T-helper 17 cell (primary cell): ENCODE measurements at places on chromosomes 2 and 18.

- no peaks in the 10 kb centered on the region for H3K36me3 ChIP-seq
- H3K4me1 ChIP-seq = no peaks in the 10 kb centered on the region
- no peak overlapping the region for H3K4me3 ChIP-seq
- peaks cover 60% of the 10 kb centered on the region for H3K27me3 ChIP-seq
- no peak overlapping the region for H3K27ac ChIP-seq
- DNase-seq = no peak
These were observed 121.3 kb downstream of the MTX2 start for GRCh38 chr2:176390276-176391147.

DNA sequence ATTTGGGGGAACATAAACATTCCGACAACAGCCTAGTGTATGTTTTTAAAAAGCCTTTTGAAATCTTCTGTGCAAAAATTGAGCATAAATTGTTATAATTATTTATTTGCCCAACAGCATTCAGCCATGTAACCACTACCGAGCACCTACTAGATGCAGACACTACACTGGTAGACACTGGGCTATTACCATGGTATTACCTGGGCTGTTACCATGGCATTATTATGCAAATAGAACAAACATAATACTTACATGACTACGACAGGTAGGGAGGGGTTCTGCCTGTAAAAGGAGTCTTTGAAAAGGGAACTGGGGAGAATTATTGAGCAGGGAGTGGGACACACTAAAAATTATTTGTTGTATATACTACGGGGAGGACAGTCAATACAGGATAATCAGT is 116.4 kb downstream of the MREG start:
- DNase-seq = no peak
- no peak overlapping the region for H3K27ac ChIP-seq
- H3K4me3 ChIP-seq = no peak overlapping the region
- H3K4me1 ChIP-seq = peaks cover 6% of the 10 kb centered on the region
- H3K36me3 ChIP-seq = no peaks in the 10 kb centered on the region

DNA sequence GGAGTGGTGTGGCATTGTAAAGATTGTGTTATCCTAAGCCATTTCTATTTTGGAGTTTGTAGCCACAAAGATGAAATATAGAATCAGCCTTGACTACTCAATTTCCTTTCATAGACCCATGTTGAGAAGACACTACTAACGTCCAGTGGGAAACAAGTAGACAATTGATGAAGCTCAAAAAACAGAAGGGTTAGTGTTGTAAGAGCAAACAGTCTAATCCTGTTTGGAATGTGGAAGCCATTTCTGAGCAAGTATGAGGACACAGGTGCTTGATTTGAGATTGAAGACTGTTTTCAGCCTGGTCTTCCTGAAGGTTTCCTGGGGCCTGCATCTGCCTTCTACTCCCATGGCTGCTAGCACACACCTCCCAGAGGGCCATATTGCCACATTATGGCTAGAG is 29.1 kb downstream of the B3GNT2 start:
- peaks cover 5% of the 10 kb centered on the region for H3K36me3 ChIP-seq
- H3K4me1 ChIP-seq = peaks cover 31% of the 10 kb centered on the region
- no peak for DNase-seq

GRCh38 chr2:26535663-26536275 is 57.8 kb upstream of the OTOF start:
- no peaks in the 10 kb centered on the region for H3K36me3 ChIP-seq
- H3K4me1 ChIP-seq = no peaks in the 10 kb centered on the region
- peaks cover 18% of the 10 kb centered on the region for H3K27me3 ChIP-seq

DNA sequence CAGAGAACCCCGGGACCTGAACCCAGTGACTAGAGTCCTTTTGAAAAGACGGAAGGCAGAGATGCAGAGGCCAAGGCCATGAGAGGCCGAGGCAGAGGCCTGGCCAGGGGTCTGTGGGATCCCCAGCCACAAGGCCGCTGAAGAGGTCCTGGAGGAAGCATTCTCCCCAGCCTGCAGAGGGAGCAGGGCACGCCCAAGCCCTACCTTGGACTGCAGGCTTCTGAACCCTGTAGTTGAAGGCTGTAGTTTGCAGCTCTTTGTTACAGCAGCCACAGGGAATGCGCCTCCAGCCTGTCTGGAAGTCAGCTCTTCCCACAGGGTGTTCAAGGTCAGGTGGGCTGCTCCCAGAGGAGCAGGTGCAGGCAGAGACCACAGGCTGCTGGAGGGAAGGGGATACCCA is 22.1 kb upstream of the PXDN start:
- H3K27ac ChIP-seq = no peak overlapping the region
- H3K4me3 ChIP-seq = no peak overlapping the region
- H3K36me3 ChIP-seq = no peaks in the 10 kb centered on the region
- peaks cover 5% of the 10 kb centered on the region for H3K4me1 ChIP-seq

GRCh38 chr2:177872286-177872685 is 200.3 kb downstream of the PDE11A start:
- no peak overlapping the region for H3K27ac ChIP-seq
- peaks cover 14% of the 10 kb centered on the region for H3K27me3 ChIP-seq
- no peak overlapping the region for H3K4me3 ChIP-seq
- DNase-seq = no peak
- no peaks in the 10 kb centered on the region for H3K4me1 ChIP-seq
- H3K36me3 ChIP-seq = no peaks in the 10 kb centered on the region

DNA sequence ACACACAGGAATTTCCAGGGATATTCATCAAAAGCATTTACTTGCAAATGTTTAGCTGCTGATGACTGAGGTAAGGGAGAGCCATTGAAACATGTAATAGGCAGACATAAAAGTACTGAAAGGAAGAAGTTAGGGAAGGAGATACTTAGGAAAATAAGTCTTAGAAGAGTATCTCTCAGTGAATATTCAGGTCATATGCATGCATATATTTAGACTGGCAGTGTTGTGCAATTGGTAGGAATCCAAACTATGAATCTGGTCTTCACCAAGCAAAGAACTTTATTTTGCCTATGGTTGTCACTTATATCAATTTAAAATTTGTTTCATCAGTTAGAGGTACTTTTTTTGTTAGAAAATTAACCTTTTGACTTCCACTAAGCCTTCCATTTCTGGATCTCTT is 1490.7 kb downstream of the SUCLG1 start:
- no peak overlapping the region for H3K4me3 ChIP-seq
- H3K27me3 ChIP-seq = no peaks in the 10 kb centered on the region
- H3K36me3 ChIP-seq = no peaks in the 10 kb centered on the region

- H3K36me3 ChIP-seq = peaks cover 6% of the 10 kb centered on the region
- H3K27ac ChIP-seq = peak overlapping the region; percentile 34
- no peak for DNase-seq
- peaks cover 30% of the 10 kb centered on the region for H3K4me1 ChIP-seq
These were observed 5.4 kb downstream of the NBAS start for GRCh38 chr2:15555760-15556193.

- peaks cover 2% of the 10 kb centered on the region for H3K27me3 ChIP-seq
- H3K36me3 ChIP-seq = peaks cover 2% of the 10 kb centered on the region
- DNase-seq = no peak
- peak overlapping the region; percentile 43 for H3K4me3 ChIP-seq
- H3K27ac ChIP-seq = peak overlapping the region; percentile 39
These were observed 8.4 kb upstream of the HNRNPLL start for GRCh38 chr2:38610851-38611801.

GRCh38 chr2:50344509-50345106 is 687.3 kb downstream of the NRXN1 start:
- H3K4me3 ChIP-seq = no peak overlapping the region
- no peak for DNase-seq
- peaks cover 29% of the 10 kb centered on the region for H3K27me3 ChIP-seq
- H3K27ac ChIP-seq = no peak overlapping the region
- H3K36me3 ChIP-seq = no peaks in the 10 kb centered on the region
